ENCODE measurements at places on chromosomes 11 and 22. TPM values are rescaled to one million over a fixed set of nuclear protein-coding genes. Genes with fewer than 3 reads are reported as not detected.

DNA sequence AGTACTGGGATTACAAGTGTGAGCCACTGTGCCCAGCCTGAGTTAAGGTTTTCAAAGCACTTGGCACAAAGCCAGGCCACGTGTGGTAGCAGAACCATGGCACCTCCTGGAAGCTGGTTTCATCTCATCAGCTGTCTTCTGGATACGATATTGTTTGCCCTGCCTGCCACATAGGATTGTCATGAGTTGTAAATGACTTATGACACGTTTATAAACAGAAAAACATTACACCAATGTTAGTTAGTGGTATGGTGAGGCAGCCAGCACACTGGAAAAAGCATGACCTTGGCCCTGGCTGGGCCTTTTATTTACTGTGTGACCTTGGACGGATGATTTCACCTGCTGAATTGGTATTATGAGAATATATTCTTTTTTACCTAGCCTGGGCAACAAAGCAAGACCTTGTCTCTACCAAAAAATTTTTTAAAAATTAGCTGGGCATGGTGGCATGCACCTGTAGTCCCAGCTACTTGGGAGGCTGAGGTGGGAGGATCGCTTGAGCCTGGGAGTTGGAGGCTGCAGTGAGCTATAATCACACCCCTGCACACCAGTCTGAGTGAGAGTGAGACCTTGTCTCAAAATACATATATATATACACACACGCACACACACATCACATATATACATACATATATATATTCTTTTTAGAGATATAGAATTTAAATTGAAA lies 24.0 kb upstream of the MYH9 start:
- no peak for DNase-seq

DNA sequence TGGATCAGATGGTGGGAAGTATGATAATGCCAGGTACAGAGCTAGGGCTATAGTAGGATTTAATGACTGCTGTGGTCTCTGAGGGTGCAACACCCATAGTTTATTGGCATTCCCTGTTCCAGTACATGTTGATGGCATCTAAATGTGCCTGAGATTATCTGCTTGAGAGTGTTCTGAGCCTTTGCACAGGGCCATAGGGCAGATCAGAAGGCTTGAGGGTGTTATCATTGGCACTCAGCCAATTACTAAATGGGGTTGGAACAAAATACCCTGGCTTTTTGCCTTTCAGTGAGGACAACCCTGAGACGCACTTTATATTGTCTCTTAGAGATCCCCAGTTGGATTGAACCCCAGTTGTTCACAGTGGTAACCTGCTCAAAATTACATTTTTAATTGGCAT lies 6.7 kb downstream of the SLC5A12 start:
- DNase-seq, result no peak

DNA sequence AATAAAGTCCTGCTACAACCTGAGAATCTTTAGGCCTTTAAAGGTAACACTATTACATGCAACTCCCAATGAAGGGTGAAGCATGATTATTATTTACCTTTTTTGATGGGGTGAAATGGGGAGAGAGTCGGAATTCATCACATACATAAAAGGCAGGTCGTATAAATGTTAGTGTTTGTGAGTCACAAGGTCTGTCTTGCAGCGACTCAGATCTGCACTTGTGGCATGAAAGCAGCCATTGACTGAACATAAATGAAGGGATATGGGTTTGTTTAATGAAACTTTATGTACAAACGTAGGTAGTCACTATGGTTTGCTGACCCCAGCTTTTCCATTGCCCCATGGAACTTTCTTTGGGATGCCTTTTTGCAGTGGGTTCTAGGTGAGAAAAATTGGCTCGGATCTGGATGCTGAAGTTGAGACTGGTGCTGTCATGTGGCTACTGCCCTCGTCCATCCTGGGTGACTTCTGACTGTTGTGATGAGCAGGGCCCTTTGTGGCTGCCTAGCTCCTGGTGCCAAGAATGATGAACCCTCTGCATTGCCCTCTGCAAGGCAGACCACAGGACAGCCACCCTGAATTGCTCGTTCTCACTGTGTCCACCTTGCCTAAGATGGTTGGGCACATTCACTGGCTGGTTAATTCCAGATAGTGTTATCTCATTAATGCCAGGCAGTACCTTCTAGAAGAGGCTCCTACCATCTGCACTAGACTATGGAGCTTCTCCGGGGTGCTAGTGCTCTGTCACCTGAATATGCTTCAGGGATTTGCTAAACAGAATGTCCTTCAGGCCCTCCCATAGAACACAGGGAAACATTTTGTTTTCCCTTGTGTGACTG lies 11.3 kb downstream of the GGTLC2 start:
- no peak for DNase-seq

DNA sequence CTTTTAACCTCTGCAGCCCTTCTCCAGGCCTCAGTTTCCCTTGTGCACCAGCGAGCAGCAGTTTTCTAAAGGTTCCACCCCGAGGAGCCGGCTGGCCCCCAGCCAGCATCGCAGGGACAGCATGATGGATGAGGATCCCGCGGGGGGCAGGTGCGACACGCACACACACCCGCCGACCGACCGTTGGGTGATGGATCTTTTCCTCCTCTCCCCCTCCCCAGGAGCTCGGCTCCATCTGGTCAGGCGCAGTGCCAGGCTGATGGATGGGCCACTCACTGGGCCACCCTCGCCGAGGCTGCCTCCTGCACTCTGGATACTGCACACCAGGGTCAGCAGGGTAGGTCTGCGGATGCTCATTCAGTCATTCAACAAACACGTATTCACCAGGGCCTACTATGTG lies 12.8 kb upstream of the CABP7 start:
- DNase-seq, result no peak

- peak; percentile 80 for DNase-seq
These were observed 1.9 kb downstream of the POLD4 start for GRCh38 chr11:67351275-67352005.

DNA sequence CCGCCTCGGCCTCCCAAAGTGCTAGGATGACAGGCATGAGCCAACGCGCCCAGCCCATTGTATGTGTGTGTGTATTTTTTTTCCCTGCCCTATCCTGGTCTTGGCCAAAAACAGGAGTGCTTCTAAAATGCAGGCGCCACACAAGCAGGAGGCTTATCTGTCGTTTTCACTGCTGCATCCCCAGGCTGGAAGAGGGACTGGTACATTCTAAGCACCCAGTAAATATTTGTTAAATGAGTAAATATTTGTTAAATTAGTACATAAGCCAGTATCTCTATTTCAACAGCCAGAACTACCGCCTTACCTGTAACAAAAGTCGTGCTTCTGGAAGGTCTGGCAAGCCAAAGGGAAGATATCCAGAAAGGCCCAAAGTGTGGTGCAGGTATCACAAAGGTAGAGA lies 24.9 kb downstream of the ASCC2 start:
- no peak for DNase-seq

GRCh38 chr11:132851247-132851646 lies 681.1 kb downstream of the OPCML start:
- DNase-seq, result no peak

DNA sequence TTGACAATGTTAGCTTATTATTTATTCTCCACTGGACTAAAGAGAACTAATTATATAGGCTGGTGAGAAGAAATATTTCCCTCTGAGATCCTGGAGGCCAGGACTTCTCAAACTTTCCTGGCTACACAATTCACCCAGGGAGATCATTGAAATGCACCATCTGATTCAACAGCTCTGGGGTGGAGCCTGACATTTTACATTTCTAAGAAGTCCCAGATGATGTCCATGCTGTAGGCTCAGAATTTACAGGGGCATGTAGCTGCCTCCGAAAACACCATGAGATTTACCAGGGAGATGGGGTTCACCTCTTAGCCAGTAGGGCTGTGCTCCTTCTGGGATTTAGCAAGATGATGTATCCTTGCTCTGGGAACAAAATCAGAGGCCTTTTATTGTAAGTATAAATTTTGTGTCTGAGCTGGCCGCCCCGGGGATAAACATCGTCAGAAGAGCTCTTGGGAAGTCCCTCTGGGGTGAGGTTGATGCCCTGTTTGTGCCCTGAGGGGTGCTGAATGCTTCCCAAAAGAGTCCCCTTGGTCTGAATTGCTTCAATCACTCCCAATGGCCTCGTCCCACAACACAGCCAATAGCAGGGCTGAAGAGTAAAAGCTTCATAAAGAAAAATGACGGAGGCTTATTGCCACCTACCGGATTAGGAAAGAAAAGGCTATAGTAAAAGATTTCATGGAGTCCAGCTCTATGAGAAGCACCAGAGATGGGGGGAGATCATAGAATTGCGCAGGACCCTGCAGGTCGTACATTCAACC lies 33.4 kb upstream of the API5 start:
- no peak for DNase-seq

- peak; percentile 57 for DNase-seq
These were observed 157.0 kb upstream of the TIMP3 start for GRCh38 chr22:32644252-32645100.

GRCh38 chr11:108854346-108854745 lies 189.5 kb downstream of the DDX10 start:
- no peak for DNase-seq

DNA sequence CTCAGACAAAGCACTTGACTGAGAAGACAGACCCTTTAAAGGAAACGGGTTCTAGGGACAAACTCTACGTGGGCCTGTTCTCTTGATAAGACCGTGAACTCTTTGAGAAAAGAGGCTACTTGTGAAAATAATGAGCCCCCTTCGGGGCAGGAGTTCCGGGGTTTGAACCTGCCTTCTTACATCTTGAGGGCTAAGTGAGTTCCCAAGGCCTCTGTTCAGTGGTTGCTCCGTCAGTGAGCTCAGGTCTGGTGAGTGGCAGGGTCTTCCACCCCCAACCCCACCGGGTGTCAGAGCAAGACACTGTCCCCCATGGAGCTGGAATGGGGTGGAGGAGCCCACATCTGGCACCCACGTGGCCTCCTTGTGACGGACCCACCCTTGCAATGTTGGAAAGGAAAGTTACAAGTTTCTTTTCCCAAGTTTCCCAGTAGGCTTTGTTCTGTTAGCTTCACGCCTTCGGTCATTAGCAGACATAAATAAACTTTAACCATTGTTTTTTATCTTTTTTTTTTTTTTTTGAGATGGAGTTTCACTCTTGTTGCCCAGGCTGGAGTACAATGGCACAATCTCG lies 6.3 kb upstream of the SAMM50 start:
- no peak for DNase-seq

GRCh38 chr11:67379061-67380058 lies 6.0 kb upstream of the CLCF1 start:
- no peak for DNase-seq

DNA sequence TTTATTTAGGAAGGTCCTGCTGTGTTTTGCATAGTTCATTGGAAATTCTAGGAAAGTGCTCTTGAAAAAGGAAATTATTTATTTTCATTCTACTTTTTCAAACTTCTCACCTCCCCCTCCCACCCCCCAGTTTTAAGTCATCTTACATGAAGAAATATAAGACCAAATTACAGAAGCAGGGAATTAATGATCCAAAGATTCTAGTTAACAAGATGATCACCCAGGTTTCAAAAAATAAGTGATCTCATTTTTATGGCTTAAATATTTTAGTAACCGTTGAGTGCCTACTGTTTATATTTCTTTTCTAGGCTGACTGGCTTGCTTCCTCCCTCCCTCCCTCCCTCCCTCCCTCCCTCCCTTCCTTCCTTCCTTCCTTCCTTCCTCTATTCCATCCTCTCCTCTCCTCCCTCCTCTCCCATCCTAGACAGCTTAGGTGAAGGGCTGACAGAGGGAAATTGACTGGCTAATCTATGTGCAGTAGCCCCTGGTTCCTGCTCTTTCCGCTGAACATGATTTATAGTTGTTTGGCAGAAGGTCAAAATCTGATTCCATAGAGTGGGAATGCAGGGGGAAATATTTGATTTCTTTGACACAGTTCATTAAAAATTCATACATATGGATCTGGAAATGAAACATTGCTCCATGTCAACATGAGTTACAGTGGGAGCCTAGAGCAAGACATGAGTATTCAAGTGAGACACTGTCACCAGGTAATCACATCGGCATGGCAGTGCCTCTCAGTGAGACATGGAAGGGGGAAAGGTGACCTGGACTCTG lies 123.4 kb downstream of the COMMD9 start:
- no peak for DNase-seq

GRCh38 chr11:79482800-79483199 lies 42.0 kb upstream of the TENM4 start:
- DNase-seq, result no peak

- DNase-seq, result no peak
These were observed 43.5 kb downstream of the APOL3 start for GRCh38 chr22:36117053-36117554.

DNA sequence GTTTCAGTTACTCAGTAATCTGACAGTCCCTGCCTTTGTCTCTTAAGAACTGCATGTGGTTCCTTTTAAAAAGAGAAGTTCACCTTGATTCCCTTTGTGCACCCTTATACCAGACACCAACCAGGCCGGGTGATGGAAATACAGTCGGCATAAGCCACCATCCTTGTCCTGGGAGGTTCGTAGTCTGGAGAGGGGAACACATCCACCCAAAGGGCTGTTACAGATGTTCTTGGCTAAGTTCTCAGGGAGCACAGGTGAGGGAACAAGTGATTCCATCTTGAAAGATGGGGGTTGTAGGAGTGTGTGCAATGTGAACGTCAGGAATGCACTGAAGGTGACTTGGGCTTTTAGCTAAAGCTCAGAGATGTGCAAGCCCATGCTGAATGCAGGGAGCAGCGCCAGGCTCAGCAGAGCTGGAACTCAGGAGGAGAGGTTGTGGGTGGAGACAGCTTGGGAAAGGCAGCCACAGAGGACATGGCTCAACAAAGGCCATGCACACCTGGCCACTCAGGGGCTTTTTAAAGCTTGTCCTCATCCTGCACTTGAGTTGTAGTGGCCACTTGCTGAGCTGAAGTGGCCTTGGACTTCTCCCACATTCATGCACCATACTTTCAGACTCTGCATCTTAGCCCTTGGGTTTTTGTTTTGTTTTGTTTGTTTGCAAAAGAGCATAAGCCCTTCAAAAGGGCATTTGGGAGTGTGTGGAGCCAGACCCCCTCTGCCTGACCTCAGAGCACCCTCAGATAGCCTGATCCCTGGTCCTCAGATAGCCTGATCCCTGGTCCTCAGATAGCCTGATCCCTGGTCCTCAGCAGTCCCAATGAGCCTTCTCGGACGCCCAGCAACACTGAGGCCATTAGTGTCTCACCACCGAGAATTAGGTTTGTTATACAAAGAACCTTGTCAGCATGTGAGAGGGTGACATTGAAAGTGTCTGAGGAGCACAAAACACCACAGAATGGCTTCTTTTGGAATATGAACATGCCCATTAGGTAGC lies 12.7 kb upstream of the TMA7B start:
- DNase-seq, result no peak

APOA1 gene
- not detected for total RNA-seq

SLN gene
- 8,637 TPM for total RNA-seq

FZD4 gene
- 22.3 TPM for total RNA-seq

HBG1 gene
- total RNA-seq, result not detected

CARD10 gene
- total RNA-seq, result 4.4 TPM

OR10D3 gene
- not detected for total RNA-seq

TMEM41B gene
- 12.2 TPM for total RNA-seq

ARHGAP20 gene
- 5.9 TPM for total RNA-seq

TUBA8 gene
- 80.2 TPM for total RNA-seq

Data from psoas muscle (tissue), 8 donors.